ENCODE measurements at places on chromosomes 2 and 18.
A peak's percentile ranks its signal among the peaks of the same experiment; 100 is the strongest.

DNA sequence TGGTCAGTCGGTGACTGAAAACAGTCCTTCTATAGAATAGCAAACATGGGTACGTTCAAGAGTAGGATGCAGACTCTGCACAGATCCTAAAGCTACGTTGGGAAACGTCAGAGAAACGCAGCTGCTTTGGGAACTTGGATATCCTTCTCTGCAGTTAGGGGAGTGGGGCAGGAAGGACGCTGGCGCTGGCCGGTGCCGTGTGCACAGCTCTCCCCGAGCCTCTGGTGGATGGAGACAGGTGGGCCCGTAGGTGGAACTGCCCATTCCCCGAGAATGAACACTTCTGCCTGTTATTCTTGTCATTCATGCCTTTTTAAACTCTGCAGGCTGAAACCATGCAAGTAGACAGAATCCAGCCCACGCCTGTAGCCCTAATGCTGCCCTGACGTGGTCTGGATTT, 91.7 kb upstream of the MBOAT2 start:
- no peak for DNase-seq

- DNase-seq = peak; percentile 62
These were observed 635 bp upstream of the ADRA2B start for GRCh38 chr2:96116879-96117533.

DNA sequence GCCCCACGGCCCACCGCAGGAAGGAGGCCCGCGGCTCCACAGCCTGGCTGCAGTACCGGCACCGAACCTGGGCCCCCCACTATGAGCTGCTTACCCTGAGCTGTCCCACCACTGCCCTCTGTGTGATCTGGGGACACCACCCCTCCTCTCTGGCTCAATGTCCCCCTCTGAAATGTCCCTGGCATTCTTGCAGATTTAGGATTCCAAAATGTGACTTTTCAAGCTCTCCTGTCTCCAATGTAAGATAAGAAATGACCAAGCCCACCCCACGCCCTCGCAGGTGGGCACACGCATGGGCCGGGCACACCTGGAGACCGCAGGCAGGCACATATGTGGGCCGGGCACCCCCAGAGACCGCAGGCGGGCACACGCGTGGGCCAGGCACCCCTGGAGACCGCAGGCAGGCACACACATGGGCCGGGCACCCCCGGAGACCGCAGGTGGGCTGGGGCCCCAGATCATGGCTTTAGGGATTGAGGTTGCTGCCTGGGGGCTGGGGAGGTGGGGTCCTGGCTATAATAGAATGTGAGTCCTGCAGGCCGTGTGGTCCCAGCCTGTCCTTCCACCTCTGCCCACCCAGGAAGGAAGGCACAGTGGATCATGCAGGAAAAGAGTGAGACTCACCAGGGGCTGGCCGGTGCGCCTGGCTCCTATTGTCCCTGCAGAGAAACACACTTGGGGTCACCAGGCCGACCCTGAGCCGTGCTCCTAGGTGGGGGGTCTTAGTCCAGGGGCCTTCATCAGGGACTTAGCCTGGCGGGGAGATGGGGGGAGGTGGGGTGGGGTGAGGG, 7.2 kb downstream of the PDCD1 start:
- DNase-seq = no peak

- no peak for DNase-seq
These were observed 135.0 kb downstream of the EPHA4 start for GRCh38 chr2:221437056-221437455.

DNA sequence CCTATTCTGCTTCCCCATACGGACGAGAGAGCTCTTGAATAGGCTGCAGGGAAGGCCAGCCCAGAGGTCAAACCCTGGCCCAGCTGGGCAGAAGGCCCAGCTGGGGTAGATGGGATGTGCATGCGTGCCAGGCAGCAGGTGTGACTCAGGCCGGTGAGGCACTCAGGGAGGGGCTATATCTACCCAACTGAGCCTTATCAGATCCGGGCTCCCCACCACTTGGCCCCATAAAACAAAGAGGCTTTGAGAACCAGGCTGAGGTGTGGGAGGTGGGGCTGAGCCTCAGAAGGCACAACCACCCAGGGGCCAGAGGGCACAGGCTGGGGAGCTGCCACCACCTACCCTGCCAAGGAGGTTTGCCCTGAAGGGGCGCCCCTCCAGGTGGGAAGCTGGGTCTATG, 8.0 kb upstream of the CFAP65 start:
- no peak for DNase-seq

Measured in neural crest cell (in vitro differentiated cells).